Activated CD4-positive, alpha-beta T cell treated with anti-CD3 and anti-CD28 coated beads, Interleukin-10, Interleukin-2, amounts not matched to agents 100 ng/mL and 50 ng/mL, durations not matched to agents 16 hours and 8 hours (primary cell): ENCODE measurements at places on chromosomes 3 and 15.

GRCh38 chr3:46812237-46812791, 50.9 kb downstream of the MYL3 start:
- DNase-seq = peak; percentile 76

DNA sequence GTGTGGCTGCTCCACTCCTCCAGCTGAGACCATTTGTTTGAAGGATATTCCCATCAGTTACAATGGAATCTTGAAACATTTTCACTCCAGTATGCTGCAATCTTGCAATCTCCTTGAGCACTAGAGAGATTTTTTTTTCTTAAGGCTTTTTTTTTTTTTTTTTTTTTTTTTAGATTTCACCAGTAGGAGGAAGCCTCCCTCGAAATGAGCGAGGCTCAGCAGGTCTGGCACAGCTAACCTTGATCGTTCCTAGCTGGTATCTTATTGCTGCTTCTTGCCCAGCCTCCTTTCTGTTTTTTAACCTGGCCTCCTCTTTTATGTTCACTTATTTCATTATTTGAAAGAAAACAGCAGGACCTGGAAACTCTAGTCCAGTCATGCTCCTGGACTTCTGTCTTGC, 48.1 kb downstream of the RAP2B start:
- no peak for DNase-seq

GRCh38 chr3:187621881-187622280, 48.3 kb downstream of the SST start:
- DNase-seq = no peak

DNA sequence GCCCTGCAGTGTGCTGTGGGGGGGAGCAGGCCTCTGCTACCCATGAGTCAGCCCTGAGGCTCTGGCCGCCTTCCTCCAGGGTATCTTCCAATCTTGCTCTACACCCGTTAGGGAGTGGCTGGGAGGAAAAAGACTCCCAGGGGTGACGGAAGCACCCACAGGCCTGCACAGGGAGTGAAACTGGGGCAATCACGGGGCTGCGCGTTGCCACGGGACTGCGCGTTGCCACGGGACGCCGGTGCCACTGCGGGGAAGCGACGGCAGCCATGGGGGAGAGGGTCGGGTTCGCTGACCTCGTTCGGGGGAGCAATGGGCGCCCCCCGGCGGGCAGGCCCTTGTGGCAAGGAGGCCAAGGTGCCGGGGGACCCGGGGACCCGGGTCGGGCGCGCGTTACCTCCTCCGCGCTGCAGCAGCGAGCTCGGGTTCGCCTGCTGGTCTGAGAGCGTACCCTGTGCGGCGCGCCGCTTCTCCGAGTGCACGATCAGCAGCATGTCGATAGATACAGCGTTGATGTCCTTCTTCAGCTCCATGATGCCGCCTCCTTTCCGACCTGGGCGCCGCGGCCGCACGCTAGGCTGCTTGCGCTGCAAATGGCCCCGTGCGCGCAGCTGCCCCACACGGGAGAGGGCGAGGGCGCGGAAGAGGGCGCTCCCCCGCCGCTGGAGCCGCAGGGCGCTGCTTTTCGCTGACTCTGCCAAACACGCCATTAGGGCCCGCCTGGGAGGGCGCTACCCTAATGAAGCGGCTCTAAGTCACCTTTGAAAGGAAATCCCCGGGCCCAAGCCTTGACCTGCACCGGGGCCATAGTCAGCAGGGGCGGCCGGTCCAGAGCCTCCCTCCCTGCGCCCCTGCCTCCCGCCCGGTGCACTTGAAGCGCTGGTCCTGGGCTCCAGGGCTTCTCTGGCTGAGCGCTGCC, at the start of gene KY:
Gene KY (minus strand): TSS at position 592 of the 916 bp plus-strand sequence. CDS start 62 bp downstream, at position 530.
- DNase-seq = peak; percentile 8

DNA sequence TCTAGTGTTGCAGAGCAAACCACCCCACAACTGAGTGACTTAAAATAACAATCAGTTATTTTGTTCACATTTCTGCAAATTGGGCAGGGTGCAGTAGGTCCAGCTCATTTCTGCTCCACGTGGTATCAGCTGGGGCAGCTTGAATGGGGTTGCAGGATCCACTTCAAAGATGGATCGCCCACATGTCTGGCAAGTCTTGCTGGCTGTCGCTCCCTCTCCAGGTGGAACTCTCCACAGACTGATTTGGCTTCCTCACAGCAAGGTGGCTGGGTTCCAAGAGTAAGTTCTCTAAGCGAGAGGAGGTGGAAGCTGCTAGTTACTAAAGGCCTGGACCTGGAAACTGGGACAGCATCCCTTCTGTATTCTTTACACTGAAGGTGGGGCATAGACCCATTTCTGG, 213.3 kb downstream of the SLC9A9 start:
- no peak for DNase-seq

GRCh38 chr3:175389560-175389959, 530.4 kb downstream of the NAALADL2 start:
- no peak for DNase-seq

DNA sequence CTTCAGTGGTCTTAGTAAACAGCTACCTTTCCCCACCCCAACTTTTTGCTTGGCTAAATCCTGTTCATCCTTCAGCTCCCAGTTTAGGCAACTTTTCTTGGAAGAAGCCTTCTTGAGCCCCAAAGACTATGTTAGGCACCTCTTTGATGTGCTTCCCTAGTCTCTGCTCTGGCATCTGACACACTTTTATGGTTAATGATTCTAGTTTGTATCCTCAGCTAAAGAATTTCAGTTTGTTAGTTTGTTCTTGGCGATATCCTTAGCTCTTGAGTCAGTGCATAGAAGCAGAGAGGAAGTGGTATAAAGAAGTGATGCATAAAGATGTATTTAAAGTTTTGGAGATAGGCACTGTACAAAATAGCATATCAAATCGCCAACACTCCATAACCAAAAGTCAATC, 168.4 kb downstream of the WDR72 start:
- no peak for DNase-seq

- DNase-seq = peak; percentile 77
Observed at GRCh38 chr15:70258369-70259027, 160.8 kb upstream of the TLE3 start.

GRCh38 chr3:35651426-35651825, 12.1 kb downstream of the ARPP21 start:
- no peak for DNase-seq

DNA sequence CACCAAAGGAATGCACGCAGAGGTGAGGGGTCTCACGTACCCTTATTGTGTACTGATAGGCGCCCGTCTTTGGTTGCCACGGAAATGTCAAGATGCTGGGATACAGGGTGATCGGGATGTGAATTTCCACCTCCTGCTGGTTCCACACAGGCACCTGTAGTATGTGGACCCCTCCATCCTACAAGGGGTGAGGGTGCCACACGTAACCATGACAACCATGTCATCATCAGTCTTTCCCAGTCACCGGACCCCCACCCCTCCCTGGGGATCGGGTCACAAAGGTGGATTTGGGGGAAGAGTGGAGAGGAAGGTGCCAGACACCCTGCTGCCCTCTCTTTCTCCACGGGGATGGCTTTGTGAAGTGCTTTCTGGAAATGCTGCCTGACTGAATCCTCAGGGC, 44.7 kb downstream of the NUP210 start:
- DNase-seq = no peak

- no peak for DNase-seq
Observed at GRCh38 chr15:89400116-89400781, 65.6 kb upstream of the POLG start.

- no peak for DNase-seq
Observed at GRCh38 chr3:147246906-147247305, 159.4 kb downstream of the ZIC4 start.

DNA sequence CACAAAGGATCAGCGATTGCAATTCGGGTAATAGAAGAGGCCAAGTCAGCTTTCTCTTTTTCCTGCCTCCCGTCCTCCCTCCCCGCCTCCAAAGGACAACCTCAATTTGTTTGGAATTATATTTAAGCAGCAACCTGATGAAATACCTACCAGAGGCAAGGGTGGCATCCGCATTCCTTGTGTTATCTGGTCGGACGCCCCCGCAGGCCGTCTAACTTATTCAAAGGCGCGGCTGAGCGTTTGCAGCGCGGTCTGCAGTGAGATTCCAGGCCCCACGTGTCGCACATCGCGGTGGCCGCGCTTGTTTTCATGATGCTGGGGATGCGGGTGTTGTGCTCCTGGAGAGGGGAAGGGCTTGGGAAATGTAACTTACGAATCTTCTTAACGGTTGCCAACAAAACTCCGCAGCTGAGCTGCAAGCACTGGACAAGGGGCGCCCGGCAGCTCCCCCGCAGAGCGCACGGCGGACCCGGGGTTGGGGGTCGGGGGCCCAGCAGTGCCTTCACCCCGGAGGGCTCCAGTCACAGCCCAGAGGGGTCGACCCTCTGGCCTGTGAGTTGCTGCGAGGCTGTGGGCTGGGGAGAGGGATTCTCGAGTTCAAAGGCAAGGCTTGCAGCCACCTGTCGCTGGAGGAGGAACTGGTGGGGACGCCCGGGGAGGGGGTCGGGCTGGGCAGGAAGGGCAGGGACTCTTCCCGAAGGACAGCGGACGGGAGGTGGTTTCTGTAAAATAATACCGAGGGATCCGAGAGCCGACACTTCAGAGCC, 20.5 kb upstream of the RGMA start:
- DNase-seq = no peak

DNA sequence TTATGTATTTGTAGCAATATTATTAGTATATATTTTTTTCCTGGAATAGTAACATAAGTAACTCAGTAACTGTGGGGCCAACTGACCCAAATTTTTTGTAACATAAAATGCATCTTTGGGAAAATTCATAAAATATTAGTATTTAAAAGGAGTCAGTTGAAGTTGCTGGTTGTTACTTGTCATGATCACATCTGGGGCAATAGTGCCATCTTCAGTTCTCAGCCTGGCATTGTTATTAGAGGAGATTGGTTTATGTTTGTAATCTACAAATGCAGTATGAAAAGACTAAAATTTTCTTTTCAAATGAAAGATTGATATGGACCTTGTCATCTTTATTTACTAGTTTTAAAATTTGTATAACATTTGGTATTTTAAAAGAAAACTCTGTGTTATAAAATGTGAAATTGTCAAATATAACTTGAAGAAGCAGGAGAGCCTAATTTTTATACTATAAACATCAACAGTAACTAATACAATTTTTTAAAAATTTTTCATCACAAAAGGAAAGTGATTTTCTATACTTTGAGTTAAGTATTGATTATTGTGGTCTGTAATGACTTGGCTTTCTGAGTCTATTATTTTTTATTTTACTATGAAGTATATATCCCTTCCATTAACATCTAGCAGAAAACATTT, 38.8 kb upstream of the MLF1 start:
- DNase-seq = peak; percentile 32

DNA sequence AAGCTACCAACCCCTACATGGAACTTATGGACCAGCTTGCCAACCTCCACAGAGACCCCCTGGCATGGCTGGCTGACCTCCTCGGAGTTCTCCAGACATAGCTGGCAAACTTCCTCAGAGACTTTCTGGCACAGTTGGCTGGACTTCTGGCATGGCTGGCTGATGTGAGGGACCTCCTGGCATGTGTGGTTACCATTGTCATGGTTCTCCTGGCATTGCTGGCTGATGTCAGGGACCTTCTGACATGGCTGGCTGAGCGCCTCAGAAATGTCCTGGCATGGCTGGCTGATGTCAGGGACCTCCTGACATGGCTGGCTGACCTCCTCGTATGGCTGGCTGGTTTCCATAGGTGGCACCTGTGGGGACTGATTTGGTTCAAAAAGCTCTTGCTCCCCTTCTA, 17.5 kb downstream of the MAP1A start:
- no peak for DNase-seq

GRCh38 chr3:41202834-41203345, 3.6 kb downstream of the CTNNB1 start:
- DNase-seq = peak; percentile 47

DNA sequence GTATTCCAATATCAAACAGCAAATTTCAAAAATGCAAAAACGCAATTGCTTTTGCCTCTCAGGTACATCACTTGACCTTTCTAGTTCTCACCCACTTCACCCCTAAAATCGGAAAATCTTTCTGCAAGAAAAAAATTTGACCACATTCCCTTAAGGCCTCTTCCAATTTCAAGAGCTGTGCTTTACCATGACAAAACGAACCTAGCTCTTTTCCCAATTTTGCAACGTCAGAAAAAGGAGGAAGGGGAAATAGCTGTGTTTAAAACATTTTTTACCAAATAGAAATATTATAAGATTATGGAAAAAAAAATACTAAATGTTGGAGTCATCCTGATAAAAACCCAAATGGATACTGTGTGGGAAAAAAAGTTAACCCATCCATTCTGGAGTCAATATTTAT, 1.1 kb upstream of the NR2C2 start:
- no peak for DNase-seq

DNA sequence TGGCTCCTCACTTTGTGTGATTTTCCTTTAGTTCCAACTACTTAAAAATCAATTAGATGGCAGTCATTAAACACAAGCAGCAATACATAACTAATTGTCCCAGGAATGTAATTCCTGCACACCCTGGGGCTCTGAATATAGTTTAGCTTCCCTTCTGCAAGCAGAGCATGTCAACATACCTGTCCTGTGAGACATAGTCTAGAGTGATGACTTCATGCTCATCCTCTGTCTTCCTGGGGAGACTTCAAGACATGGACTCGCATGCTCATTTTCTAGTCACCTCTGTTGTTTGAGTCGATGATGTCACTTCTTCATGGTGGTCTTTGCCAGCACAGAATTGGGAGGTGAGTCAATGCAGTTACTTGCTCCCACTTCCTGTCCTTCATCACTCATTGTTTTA, 15.7 kb downstream of the C3orf52 start:
- no peak for DNase-seq

DNA sequence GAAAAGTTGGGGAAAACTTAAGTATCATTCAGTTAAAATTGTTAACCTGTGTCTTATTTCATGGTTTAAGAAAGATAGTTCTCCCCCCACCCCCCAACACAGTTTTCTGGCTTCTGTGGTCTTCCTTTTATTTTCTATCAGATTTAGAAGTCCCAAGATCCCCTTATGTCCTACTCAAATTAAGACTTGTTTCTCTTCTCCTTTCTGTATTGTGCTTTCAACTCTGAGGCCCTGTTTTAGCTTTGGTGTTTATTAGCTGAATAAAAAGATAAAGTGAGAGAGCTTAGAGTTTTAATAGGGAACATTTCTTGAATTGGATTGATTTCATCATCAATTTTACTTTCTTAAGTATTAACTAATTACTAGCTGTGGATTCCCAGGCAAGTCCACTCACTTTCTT, 62.6 kb downstream of the AKAP13 start:
- no peak for DNase-seq

DNA sequence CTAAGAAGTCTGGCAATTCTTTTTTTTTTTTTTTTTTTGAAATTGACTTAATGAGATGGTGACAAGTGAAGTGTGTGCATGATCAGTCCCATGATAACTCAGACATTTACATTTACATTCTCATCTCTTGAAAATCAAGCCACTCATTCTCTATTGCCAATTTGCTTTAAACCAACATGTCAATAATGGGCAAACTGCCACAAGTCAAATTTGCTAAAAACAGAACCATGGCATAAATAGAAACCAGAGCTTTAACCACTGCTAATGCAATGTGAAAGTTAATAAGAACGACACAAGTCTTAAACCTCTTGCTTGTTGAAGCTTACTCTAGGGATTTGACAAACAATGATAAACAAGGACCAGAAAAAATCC, 12.0 kb upstream of the COL8A1 start:
- peak; percentile 73 for DNase-seq
